ENCODE measurements at places on chromosomes 12 and 14.

- DNase-seq, result peak; percentile 85
Observed at GRCh38 chr12:62720661-62721330, 214.2 kb downstream of the PPM1H start.

GRCh38 chr14:44396226-44396625 is 110.9 kb downstream of the FSCB start:
- DNase-seq, result no peak

- DNase-seq, result no peak
Observed at GRCh38 chr12:113246478-113247122, 25.3 kb downstream of the TPCN1 start.

GRCh38 chr12:104652910-104653309 is 196.2 kb downstream of the CHST11 start:
- DNase-seq, result no peak

DNA sequence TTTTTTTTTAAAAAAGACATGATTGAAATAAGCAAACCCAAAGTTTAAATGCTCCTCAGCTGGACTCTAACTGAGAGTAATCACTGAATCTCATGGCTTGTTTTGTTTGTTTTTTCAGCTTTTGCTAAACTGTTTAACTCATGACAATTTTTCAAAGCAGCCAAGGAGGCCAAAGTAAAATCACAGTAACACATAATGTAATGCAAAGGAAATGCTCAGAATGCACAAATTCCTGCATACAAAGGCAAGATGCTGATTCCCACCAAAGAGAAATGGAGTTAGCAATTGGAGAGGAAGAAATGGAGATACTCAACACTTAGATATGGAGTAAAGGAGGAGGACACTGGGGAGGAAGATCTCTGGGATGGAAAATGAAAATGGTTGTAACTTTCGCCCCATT is 126.2 kb upstream of the SOX5 start:
- DNase-seq, result no peak

DNA sequence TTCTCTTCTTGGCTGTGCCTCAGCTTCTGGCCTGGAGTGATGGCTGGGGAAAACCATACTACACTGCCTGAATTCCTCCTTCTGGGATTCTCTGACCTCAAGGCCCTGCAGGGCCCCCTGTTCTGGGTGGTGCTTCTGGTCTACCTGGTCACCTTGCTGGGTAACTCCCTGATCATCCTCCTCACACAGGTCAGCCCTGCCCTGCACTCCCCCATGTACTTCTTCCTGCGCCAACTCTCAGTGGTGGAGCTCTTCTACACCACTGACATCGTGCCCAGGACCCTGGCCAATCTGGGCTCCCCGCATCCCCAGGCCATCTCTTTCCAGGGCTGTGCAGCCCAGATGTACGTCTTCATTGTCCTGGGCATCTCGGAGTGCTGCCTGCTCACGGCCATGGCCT is at the start of gene OR10P1:
Gene OR10P1 (plus strand): TSS at position 40 of the 400 bp plus-strand sequence. CDS start 0 bp downstream, at position 40.
- DNase-seq, result no peak

- no peak for DNase-seq
Observed at GRCh38 chr12:728781-729180, 23.6 kb upstream of the WNK1 start.

GRCh38 chr12:51122844-51123243 is 39.4 kb upstream of the CSRNP2 start:
- no peak for DNase-seq

GRCh38 chr14:100306101-100306997 is at the start of gene SLC25A29:
TSS of gene SLC25A29 (minus strand) at chr14:100306444. CDS start at chr14:100306232, 212 bp downstream.
- peak; percentile 87 for DNase-seq

DNA sequence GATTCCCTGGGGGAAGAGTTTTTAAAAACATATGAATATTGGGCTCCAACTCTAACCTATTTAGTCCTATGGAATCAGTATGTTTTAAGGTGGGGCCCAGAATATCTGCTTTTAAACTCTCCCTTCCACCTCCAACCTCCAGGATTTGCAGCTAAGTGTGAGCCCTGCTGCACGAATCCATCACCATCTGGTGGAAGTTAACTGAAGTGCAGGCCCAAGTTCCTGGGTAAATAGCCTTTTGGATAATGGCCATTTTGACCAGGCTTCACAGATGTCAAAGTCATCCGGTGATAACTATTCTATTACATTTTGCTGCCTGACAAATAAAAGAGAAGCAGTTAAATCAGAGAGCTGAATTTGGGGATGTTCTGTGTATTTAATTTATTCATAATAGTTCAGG is 58.1 kb upstream of the RMST start:
- DNase-seq, result peak; percentile 16

DNA sequence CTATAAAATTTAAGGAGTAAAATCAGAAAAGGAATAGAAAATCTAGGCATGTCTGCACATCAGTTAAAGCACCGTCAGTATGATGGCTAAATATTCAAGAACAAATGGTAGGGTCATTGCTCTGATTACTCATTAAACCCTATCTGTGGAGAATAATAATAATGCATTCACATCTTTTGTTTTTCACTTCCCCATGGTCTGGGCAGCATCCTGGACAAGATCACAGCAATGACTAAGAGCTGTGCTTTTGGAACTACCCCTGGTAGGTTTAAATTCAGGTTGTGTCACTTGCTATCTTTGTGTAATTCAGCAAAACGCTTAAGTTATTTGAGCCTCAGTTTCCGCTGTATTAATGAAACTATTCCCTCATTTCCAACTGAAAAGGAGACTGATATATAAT is 33.1 kb downstream of the C12orf42 start:
- no peak for DNase-seq

- no peak for DNase-seq
Observed at GRCh38 chr12:42119085-42119633, 25.5 kb downstream of the GXYLT1 start.

DNA sequence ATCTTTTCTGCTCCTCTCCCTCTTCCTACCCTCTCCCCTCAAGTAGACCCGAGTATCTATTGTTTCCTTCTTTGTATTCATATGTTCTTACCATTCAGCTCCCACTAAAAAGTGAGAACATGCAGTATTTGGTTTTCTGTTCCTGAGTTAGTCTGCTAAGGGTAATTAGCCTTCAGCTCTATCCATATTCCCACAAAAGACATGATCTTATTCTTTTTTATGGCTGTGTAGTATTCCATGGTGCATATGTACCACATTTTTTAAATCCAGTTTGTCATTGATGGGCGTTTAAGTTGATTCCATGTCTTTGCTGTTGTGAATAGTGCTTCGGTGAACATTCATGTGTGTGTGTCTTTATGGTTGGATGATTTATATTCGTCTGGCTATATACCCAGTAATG is 32.2 kb downstream of the CRADD start:
- no peak for DNase-seq

DNA sequence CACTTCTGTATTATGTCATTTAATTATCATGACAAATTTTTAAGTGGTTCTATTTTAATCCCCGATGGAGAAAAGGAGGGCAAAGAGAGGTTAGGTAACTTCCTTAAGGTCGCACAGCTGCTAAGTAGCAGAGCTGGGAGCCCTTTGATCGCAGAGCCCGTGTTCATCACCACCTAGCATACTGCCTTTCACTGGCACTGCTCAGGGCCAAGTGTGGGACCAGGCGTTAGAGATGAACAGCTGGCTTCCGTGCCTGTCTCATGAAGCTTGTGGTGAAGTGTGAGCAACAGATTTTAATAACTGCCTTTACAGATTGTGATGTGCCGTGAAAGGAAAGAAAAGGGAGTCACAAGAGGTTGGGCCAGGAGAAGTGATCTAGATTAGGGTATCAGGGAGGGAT is 273.6 kb downstream of the AKAP6 start:
- peak; percentile 65 for DNase-seq

- DNase-seq, result no peak
Observed at GRCh38 chr12:7582796-7583195, 79.2 kb upstream of the CD163 start.

DNA sequence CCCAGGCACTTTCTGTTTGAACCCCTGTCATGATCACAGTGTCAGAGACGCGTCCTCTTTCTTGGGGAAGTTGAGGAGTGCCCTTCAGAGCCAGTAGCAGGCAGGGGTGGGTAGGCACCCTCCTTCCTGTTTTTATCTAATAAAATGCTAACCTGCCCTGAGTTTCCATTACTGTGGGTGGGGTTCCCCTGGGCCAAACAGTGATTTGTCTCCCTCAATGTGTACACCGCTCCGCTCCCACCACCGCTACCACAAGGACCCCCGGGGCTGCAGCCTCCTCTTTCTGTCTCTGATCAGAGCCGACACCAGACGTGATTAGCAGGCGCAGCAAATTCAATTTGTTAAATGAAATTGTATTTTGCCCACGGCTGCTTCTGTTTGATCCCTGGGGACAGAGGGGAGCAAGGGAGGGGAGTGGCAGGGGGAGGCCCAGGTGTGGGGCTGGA is 5.1 kb downstream of the SHMT2 start:
- no peak for DNase-seq

GRCh38 chr14:91149462-91149861 is 35.6 kb downstream of the DGLUCY start:
- no peak for DNase-seq

- DNase-seq, result peak; percentile 61
Observed at GRCh38 chr12:109621901-109622364, 48.3 kb downstream of the MVK start.

DNA sequence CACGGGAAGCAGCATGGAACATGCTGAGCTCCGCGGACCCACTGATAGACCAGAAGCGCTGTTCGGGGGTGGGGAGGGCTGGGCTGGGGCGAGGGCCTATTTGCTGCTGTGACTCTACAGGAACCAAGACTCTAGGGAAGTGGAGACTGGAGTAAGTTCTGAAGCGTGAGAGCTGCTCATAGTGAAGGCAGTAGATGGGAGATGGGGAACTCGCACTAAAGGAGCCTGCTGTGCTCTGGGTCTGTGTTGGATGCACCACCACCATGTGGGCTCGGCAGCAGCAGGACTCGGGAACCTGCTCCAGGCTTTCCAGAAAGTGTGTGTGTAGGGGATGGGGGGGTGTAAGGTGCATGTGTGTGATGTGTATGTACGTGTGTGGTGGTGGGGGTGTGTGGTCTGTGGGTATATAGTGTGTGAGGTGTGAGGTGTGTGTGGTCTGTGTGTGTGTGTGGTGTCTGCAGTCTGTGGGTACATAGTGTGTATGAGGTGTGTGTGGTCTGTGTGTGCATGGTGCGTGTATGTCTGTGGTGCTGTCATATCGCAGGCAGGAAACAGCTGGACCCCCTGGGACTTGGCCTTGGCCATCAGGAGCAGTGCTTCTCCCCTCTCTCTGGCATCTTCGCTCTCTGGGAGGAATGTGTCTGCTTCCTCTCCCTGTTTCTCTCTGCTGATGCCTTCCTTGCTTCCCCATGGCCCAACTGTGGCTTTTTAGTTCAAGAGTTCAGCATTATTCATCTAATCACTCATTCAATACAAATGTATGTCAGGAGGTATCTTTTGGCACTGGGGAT is 378.9 kb downstream of the FUT8 start:
- no peak for DNase-seq

DNA sequence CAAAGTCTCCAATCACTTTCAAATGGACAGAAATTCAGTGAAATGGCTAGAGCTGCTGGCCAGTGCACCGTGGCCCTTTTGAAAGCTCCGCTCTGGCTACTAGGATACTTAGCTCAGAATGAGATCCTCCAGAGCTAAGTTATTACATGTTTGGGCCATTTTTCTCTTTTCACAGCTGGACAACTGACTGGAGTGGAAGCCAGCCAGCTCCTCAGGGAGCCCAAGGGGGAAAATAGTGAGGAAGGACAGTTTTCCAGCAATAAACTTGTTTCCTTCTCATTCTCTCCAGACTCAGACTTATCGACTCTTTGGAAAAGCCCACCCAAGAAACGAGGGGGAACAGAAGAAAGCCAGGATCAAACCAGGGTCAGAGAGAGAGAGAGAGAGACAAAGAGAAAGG is 266.0 kb downstream of the KSR2 start:
- no peak for DNase-seq

DNA sequence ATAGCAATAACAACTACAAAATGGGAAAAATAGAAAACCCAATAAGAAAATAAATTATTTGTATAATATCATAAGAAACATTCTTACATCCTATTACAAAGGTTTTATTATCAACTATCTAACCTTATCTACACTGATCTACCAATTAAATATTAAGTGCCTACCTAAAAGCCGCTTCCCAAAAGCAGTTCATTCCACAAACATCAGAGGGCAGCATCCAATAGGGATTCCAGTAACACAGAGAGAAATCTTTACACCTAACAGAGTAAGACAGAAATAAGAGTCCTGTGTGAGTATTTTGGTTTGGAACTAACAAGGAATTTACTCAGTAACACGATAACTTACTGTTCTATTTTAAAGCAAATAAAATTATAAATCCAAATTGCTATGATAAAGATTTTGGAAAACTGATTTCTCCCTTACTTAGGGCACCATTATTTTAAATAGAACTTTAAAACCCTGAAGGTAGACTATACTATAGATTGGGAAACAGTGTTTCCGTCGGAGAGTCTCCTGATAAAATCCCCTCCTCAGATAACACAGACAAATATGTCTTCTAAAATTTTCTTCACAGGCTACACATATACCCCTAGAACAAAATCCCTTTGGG is 15.0 kb downstream of the GXYLT1 start:
- DNase-seq, result peak; percentile 28

DNA sequence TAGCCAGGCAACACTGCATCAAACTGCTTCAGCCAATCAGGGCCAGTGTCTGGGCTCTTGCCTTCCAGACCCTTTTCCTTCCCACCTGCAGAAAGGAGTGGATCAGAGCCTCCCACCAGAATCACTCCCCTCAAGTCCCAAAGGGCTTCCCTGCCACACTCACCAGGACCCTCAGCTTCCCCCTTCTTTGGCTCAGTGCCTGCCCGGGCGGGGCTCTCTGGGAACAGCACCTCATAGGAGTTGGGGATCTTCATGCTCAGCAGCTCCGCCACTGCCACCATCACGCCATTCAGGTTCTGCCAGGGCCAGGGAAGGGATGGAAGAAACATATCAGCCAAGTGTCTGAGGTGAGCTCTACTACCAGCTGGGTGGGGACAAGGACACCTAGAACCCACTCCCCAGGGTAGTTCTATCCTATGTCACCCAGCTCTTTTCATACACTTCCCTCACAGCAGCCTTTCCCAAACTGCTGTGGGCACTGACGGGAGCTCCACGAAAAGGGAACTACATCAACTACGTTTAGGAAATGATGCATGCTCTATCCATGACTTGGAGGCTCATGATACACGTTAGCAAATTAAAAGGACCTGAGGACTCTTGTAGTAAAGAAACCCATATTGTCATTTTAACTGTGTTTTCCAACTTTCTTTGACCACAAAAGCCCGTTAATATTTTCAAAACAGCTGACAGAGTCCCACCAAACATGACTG is 9.4 kb upstream of the PRKAG1 start:
- DNase-seq, result no peak

GRCh38 chr12:26845984-26846383 is 13.0 kb upstream of the ITPR2 start:
- DNase-seq, result no peak

GRCh38 chr12:50537538-50537919 is 32.7 kb downstream of the DIP2B start:
- DNase-seq, result no peak
